NCI-H2171 treated with DMSO at 0.1 percent for 48 hours (cell line): ENCODE measurements at places on chromosomes 2 and 18.

- no peak for DNase-seq
Measured at GRCh38 chr2:71715951-71716696, 262.8 kb downstream of the DYSF start.

- DNase-seq = peak; percentile 41
Measured at GRCh38 chr2:9473308-9473984, 905 bp upstream of the IAH1 start.

GRCh38 chr2:200439981-200440380 lies 69.9 kb downstream of the KCTD18 start:
- DNase-seq = no peak

DNA sequence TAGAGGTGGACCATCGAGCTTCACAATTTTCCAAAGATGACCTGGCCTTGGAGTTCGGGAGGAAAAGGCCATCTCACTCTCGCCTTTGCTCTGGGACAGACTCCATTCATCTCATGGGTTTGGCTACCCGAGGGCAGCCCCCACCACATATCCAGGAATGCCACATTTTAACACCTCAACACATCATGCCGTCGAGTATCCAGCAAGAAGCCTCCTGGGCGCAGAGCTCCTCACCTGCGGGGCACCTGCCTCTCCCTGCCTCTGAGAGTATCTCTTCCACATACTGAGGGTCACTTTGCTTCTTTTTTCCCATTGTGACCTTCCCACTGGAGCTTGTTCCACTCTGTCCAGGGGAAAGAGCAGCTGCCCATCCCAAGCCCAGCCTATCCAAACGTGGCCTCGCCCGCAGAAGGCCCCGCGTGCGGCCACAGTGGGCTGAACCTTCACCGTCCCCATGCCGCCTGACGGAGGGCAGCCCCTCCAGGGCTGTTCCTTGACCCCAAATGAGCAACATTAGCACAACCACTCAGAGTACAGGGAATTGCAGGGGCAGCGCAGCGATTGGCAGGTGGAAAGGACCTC lies 5.5 kb upstream of the LIMS2 start:
- DNase-seq = no peak

GRCh38 chr2:146079216-146079615 lies 1559.3 kb upstream of the ZEB2 start:
- DNase-seq = no peak
